ENCODE measurements at places on chromosomes 7 and 10.

- DNase-seq, result no peak
Measured at GRCh38 chr7:44590910-44591309, 8.9 kb upstream of the TMED4 start.

- DNase-seq, result no peak
Measured at GRCh38 chr10:1476455-1476803, 260.9 kb downstream of the ADARB2 start.

- DNase-seq, result no peak
Measured at GRCh38 chr10:103551619-103552602, 58.4 kb downstream of the NEURL1 start.

DNA sequence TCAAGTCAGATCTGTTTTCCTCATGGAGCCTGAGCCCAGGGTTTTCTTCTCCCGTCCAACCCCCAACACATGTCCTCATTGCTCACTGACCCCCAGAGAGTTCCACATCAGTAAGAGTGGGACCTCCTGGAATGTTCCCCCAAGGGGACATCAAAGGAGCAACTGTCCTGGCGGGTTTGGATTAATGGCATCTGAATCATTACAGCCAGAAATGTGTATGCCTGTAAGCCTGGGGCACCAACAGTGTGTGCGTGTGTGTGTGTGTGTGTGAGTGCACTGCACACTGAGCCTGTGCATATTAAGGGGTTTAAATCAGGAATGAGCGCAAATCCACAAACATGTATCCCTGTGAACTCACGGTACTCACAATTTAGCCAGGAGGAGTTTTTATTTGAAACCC is 222.3 kb downstream of the PLXNA4 start:
- DNase-seq, result no peak

DNA sequence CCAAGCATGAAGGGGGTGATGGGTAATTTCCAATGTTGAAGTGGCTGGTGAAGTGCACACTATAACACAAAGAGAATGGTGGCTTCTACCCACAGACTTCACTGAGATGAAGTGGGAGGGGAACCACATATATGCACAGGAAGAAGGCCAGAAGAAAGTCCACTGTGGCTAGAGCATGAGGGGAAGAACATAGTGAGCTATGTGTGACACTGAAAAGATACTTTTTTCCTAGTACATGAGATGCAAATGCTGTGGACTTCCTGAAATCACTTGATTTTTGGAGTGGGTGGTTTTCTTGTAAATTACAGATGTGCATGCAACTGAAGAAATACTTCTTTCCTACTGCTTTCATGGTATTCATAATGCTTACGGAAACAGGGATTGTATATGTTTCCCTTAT is 115.6 kb upstream of the PHYHIPL start:
- no peak for DNase-seq

- no peak for DNase-seq
Measured at GRCh38 chr10:12041766-12042408, 722 bp downstream of the UPF2 start.

DNA sequence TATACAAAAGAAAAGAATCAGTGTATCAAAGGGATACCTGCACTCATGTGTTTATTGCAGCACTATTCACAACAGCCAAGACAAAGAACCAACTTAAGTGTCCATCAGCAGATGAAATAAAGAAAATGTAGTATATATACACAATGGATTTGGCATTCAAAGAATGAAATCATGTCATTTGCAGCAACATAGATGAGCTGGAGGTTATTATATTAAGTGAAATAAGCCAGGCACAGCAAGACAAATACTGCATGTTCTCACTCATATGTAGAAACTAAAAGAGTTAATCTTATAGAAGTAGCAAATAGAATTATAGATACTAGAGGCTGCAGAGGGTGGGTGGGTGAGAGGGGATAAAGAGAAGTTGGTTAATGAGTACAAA is 28.3 kb downstream of the CNOT4 start:
- DNase-seq, result no peak

DNA sequence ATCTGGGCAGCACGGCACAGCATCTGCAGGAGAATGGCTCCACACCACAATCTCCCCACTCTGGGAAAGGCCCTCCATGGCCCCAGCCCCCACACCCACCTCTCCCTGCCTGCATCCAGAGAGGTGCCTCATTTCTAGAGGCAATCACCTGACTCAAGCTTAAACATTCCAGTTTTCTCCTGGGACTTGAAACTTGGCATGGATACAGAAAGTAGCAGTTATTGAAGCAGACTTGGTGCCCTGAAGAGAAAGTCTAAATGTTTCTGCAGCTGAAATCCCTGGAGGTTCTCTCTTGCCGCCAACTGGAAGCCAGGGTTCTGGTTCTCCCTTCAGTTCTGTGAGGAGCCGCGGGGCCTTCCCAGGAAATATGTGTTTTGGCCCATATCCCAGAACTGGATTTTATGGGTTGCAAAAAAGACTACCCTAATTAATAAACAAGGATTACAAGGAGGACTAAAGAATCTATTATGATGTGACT is 122.8 kb downstream of the SKIDA1 start:
- DNase-seq, result no peak

GRCh38 chr10:114956466-114956865 is 18.5 kb downstream of the TRUB1 start:
- DNase-seq, result no peak

DNA sequence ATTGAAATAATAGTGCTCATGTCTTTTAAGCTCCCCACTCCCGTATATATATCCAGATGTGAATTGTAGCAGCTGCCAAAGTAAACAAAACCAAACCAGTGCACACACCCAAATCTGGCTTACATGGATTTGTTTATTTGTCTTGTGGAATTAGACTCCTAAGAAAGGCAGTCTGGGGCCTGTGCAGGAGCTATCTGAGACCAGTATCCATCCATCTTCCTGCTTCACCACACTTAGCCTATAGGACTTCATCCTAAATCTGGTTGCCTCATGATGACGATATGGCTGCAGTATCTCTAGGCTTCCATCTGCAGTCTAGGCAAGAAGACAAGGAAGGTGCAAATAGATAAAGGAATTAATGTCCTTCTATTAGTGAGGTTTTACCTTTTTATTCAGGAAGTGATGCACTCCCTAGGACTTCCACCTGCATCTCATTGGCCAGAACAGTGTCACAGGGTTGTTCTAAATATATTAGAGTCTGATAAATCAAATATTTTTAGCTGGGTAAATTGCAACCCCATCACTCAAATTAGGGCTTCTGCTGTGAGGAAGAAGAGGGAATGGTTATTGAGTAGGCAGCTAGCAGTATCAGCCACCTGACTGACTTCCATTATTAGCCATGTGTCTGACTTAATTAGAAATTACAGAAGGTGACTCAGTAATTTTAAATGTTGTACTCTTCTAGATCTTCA is 6.0 kb downstream of the WIPF3 start:
- DNase-seq, result no peak

- no peak for DNase-seq
Measured at GRCh38 chr10:24901686-24902399, 50.6 kb downstream of the PRTFDC1 start.

DNA sequence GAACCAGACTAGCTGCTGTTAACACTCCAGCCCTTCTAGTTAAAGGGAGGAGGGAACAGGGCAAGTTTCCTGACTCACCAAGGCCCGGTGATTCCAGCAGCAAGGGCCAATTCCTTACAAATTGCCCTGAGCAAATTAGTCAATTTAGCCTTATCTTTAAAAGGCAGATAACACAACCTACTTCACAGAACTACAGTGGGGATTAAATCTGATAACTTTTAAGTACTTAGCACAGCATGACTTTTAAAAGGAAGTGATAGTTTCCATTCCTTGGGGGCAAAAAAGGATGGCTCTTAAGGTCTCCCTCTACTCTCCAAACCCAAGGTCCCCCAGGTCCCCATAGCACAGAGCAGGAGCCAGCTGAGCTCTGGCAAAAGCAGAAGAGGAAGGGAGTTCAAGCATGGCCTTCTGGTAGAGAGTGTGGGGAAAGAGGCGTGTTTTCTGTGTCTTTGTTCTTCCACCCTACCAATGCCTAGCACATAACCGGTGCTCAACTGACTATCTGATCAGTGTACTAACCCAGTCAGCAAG is 4.0 kb downstream of the CDCA7L start:
- no peak for DNase-seq

DNA sequence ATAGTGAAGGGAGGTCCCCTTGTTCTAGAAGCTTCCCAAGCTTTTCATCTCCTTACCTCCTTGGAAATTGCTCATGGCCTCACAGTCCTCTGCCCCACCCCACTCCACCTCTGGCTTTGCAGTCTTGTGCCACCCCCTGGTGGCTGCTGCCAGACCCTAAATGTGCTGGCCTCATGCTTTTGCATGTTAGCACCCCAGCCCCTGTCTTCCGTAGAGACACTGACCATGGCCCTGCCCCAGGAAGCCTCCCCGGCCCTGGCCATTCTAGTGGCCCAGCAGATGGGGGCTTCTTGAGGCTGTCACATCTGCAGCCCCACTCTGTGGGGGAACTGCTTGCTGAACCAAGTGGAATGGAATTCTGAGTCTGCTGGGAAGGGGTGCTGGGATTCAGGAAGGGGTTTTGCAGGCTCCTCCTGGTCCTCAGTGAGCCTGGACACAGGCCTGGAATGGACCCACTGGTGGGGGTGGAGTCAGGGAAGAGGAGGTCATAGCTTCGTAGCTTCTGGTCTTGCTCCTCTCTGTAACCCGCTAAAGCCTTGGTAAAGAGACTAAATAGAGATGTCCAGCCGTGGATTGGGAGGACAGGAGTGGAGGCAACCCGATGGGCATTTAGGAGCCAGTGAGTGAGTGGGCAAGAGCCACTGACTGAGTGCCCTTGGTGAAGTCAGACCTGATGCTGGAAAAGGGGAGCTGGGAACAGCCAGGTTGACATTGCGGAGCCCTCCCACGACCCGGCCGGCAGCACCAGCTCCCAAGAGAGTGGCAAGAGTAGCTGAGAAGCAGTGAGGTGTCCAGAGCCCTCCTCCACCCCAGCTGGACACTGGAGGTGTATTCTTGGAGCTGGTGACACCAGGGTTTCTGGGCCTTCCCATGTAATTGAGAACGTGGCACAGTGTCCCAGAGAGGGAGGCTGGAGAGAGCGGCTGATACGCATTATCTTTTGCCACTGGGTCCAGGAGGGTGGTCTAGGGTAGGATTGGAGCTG is 20.9 kb downstream of the RAMP3 start:
- DNase-seq, result no peak

DNA sequence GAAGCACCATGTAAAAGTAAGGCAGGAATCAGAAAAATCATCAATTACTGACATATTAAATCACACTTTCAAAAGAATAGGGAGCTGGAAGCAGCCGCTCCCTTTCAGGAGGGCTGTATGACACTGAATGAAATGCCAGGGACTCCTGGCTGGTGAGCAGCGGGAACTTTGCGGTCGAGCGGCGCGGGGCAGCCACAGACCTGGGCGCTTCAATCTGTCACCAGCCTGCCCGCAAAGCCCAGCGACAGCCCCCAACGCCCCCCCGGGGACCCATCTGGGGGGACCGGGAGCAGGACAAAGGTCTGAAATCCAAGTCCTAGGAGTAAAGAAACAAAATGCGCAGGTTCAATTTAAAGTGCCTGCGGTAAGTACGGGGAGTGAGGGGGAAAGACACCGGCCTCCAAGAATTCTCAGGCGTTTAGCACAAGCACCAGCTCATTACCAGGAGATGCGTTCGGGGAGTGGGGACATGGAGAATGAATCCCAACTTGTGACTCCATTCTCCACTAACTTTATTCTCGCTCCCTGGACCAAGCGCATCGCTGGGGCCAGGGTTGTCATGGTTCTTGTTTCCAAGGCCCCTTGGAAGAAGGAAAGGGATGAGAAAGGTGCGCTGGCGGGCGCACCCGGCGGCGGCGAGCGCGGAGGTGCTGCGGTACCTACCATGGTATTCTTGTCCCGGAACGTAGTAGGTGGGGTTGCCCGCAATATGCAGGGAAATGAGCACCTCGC is 824 bp downstream of the RELN start:
- no peak for DNase-seq

- DNase-seq, result no peak
Measured at GRCh38 chr10:69337296-69338132, 59.2 kb downstream of the HK1 start.

DNA sequence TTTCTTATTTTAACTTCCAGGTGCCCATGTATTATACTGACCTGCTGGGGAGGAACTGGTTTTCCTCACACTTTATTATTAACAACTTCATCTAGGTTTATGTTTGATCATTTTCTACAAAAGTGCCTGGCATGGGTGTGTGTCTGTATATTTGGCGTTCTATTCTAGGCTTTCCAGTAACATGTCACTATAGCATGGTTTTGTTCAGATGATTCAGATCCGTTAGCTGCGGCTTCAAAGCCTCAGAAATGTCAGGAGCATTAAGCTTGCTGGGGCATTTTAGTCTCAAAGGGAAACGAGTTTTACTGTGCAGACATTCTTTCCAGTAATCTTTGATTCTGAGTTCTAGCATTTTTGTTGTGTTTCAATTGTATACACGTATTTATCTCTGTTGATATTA is 2.3 kb downstream of the INPP5A start:
- DNase-seq, result no peak

- DNase-seq, result no peak
Measured at GRCh38 chr7:1712907-1713501, 42.9 kb downstream of the ELFN1 start.

Measured in activated T-cell treated with anti-CD3 and anti-CD28 coated beads for 4 hours (primary cell).